ENCODE measurements at places on chromosomes 12 and 14.

- DNase-seq, result no peak
These were observed 4.2 kb upstream of the RPS6KL1 start for GRCh38 chr14:74927225-74927624.

DNA sequence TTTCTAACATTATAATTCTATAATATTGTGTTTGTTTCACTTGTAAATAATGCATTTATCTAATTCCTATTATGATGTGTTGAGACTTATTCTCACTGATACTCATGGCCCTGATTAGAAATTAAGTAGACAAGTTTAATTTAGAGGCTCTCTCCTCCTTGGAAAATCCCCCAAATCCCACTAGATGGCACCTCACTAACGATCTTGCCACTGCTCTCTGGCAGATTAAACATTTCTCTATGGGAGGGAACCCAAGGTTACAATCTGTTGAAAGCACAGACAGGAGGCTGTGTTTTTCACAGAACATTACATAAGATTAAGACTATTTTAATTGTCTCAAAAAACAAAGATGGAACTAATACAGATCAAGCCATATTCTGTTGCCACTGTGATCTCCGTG, 318.7 kb downstream of the LRFN5 start:
- peak; percentile 75 for DNase-seq

DNA sequence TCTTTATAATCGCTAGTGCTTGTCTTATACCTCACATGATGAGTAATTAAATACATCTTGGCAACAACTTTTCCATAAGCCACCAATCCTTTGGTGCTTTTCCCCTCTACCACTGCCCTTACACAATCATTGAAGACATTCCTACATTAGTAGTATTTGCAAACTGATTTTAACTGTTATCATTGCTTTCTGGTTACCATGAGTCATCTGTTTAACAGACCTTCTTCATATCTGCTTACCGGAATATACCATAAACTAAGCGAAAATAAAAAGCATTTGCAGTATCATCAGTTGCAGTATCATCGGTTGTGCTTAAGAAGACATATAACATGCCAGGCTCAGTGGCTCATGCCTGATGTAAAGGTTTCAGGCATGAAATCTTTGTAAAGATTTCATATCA, 54.8 kb upstream of the PLEKHA5 start:
- DNase-seq, result no peak

- DNase-seq, result no peak
These were observed 404.4 kb downstream of the SLC6A15 start for GRCh38 chr12:84507956-84508850.

- DNase-seq, result no peak
These were observed 86.2 kb downstream of the RAD52 start for GRCh38 chr12:863285-863684.

DNA sequence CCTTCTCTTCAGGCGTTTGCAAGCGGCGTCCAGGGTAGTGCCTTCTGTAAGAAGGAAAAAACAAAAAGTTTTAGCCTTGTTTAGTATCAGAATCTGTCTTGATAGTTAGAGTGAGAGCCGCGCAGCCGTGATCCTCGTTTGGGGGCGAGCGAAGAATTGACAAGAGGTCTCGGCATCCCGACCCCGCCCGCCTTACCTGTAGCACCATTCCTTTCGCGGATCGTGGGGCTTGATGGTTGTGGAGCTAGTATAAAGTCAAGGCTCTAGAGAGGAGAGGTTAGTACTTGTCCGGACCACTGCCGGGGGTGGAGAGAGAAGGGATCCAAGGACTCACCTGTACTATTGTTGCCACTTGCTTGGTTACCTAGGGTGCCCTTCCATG, 494 bp downstream of the TMTC3 start:
- no peak for DNase-seq

- no peak for DNase-seq
These were observed 37.4 kb downstream of the DAD1 start for GRCh38 chr14:22551605-22551997.

- DNase-seq, result no peak
These were observed 8.6 kb downstream of the INF2 start for GRCh38 chr14:104697892-104698583.

DNA sequence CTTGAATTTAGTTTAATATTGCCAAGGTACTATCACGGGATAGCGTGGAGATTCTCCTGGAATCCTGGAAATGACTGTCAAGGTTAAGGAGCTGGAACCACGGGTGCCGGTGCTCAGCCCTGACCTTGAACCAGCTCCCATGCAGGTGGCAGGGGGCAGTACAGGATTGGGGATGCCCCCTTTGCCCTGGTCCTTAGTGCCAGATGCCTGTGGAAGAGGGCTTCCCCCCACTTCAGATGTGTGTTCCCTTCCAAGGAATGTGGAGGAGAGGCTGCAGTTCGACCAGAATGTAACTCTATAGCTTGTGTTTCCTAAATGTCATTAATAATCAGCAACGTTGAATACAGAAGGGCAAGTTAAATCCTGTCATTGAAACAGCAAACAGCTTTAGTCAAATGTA, 258.9 kb downstream of the VRK1 start:
- no peak for DNase-seq

- no peak for DNase-seq
These were observed 49.4 kb downstream of the ABCC9 start for GRCh38 chr12:21891751-21892217.

- peak; percentile 45 for DNase-seq
These were observed 179.0 kb upstream of the IGF1 start for GRCh38 chr12:102659200-102659911.

GRCh38 chr12:113955109-113955970, 10.8 kb downstream of the RBM19 start:
- DNase-seq, result no peak
